ENCODE measurements at places on chromosomes 5 and 9.
A peak's percentile ranks its signal among the peaks of the same experiment; 100 is the strongest.

DNA sequence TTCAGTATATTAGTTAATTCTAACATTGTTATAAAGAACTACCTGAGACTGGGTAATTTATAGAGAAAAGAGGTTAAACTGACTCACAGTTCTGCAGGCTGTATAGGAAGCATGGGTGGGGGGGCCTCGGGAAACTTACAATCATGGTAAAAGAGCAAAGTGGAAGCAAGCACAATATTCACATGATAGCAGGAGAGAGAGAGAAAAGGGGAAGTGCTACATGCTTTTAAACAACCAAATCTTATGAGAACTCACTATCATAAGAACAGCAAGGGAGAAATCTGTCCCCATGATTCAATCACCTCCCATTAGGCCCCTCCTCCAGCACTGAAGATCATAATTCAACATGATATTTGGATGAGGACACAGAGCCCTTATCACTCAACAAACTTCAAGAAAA lies 324.9 kb downstream of the ZNF608 start:
- DNase-seq = no peak

DNA sequence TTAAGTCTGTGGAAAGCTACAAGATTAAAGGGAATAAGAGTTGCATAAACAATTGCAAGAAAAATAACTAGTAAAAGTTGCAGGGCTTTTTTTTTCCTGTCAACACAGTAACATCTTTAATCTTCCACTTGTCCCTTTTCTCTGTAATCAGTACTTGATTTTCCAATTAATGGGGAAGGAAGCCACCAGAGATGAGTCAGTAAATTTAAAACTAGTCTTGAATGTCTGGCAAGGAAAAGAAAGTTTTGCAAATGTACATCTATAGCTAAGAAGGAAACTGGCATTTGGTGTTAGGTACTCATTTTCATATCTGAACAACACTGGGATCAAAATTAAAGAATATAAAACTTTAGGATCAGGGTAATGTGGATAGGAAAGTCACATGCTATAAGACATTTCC lies 17.1 kb downstream of the DAP start:
- no peak for DNase-seq

- DNase-seq = no peak
Observed at GRCh38 chr5:98443881-98444280, 329.6 kb upstream of the RGMB start.

DNA sequence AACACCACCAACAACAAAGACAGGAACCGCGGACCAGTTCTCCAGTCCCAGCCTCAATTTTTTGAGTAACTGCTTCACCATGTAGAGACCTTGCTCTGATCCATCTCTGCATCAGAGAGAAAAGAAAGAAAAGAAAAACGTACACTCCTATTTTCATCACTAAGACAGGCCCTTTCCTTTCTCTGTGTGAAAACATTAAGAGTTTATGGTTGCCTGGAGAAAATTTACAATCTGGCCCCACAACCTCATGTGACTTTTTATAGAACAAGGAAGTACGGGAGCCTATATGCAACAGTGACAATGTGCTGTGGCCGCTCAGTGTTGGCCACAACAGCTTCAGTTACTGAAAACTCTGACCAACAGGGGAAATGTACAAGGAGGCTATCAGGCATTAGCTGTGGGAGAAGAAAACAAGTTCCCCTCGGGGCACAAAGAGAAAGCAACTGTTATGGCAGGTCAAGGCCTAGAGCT lies 272.9 kb upstream of the PTGER4 start:
- no peak for DNase-seq

DNA sequence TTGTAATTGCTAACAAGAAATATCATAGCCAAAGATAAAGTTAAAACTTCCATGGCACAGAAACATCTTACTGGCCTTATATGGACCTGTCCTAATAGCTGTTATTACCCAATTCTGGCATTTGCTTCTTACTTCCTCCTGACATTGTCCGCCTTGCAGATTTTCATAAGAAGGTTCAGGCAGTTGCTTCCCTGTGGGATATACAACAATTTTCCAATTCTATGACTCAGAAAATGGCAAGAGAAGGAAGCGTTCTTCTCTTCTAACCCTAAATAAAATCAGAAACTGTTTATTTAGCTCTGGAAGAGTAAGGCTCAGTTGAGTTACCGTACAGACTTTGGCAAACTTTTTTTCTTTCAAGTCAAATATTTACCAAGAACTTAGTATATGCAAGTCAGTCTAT lies 1.7 kb downstream of the PRKAA1 start:
- DNase-seq = peak; percentile 53

- DNase-seq = no peak
Observed at GRCh38 chr9:109383356-109383755, 62.5 kb upstream of the EPB41L4B start.

- DNase-seq = no peak
Observed at GRCh38 chr9:77877976-77878375, 153.6 kb downstream of the GNAQ start.

DNA sequence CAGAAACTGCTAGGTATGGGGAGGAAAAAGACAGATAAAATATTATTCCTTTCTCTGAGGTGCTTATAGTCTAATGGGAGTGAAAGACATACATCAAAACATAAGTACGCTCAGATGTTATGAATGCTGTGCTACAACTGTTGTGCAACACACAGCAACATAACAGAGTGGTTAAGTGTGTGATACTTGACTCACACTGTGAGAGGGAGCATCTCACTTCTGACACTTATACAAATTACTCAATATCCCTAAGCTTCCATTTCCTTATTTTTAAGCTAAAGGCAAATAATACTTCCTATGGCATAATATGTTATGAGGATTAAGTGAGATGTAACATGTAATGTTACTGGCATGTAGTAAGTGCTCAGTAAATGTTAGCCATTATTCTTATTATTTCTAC lies 110.6 kb upstream of the FER start:
- DNase-seq = no peak

- no peak for DNase-seq
Observed at GRCh38 chr5:137584262-137584661, 85.1 kb upstream of the SPOCK1 start.

DNA sequence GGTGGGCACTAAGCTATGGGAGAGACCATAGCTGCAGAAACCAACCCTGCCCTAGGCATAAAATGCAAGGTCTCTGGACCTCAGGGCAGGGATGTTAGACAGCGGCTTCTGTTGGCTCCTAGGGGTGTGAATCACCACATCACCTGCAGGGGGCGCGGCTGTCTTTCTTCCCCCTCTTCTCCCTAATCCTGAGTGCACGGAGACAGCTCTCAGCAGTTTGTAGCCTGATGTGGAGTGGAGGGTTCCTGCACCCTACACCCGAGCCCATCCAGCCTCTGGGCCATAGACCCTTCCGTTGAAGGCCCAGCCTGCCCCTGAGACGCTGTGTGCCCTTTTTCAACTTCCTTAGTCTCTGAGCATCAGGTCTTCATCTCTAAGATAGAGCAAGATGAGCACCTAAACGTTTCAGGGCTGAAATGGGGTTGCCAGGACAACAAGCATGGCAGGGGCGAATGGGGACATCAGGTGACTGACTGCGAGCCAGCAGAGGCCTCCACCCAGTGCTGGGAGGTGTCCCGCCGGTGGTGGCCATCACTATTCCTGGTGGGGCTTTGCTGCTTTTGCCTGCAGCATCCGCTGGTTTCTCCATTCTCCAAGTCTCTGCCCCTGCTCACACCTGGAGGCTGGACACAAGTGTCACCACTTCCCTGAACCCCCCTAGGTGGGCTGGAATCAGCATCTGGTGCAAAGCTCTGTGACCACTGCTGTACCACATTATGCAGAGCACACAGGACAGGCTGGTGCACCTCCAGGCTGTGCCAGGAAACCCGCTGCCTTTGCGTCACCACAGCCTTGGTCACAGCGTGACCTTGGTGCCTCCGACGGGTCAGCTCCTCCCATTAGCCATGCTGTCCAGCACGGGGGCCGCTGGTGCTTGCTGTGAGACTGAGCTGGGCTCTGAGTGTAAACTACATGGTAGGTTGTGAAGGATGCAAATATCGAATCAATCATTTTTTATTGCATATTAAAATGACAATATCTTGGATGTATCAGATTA lies 2.5 kb upstream of the SEC16A start:
- DNase-seq = peak; percentile 12

- DNase-seq = peak; percentile 42
Observed at GRCh38 chr9:33158843-33159776, 8.0 kb downstream of the B4GALT1 start.

DNA sequence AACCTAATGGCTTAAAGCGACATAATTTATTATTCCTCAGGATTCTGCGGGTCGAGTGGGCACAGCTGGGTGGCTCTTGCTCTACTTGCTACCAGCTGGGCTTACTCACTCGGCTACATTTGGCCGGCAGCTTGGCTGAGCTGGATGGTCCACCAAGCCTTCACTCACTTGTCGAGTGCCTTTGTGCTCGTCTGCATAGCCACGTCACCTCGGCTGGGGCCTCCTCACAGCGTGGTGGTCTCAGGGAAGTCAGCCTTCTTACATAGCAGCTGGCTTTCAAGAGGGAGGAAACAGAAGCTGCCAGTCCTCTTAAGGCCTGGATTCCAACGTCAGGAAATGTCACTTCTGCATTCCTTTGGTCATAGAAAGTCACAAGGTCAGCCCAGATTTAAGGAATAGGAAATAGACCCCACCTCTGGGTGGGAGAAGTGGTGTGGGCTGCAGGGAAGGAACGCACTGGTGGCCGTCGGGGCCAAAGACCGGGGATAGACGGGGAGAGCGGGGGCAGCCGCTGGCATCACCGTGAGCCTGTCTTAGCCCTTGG lies 75.1 kb upstream of the RUFY1 start:
- no peak for DNase-seq

DNA sequence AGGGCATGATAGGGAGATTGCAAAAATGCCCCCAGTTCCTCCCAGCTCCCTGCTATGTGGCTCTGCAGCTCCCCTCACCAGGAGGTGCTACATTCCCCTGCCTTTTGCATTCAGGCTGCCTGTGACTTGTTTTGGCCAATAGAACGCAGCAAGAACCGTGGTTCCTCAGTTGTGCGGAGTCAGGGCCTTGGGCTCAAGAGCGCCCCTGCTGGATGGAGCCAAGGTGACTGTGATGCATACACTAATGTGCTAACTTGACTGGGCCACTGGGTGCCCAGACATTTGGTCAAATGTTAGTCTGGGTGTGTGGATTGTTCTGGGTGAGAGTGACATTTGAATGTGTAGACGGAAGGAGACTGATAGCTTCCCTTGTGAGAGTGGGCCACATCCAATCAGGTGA lies 123.3 kb upstream of the MVB12B start:
- DNase-seq = no peak

DNA sequence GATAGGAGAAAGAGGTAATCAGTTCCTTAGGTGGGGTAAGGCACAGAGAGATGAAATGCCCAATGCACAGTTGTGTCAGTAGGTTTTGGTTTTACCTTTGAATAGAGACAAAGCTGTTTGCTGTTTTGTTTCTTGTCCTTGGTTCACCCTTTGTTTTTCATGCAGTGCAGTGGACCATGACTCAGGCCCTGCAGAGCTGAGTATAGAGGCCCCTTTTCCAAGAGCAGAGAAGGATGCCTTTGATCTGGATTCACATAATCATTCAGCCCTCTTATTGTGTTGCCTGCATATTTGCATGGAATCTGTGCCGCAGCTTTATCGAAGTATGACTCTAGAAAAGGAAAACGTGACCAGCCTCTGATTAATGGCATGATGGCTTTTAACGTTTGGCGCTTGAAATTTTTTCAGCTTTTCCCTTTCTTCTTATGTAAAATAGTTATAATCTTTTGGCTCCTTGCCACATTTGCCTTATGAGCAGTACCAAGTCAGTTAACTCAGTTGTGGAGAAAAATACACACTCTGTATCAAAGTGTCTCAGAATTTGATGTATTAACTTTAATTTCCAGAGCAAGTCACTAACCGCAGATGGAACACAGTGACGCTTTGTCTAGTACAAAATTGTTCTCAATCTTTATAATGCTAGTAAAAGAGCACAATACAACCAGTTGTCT lies 197.6 kb downstream of the KDM4C start:
- no peak for DNase-seq

GRCh38 chr9:16058131-16058549 lies 505.3 kb downstream of the CCDC171 start:
- no peak for DNase-seq

DNA sequence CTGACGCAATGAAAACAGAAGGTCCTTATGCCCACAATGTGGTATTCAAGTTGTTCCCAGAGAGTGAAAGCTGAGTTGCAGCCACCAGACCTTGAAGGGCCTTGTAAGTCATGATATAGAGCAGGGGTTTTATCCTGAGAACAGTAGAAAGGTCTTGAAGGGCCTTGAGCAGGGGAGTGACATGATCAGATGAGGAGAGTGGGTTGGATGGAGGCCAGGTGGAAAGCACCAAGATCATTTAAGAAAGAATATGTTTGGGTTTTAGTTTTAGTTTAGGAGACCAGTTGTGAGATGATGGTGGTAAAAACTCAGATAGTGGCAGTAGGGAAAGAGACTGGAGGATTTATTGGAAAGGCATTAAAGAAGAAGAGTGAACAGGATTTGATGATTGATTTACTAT lies 5.9 kb downstream of the ITGA2 start:
- no peak for DNase-seq

- DNase-seq = no peak
Observed at GRCh38 chr5:124729720-124730359, 16.6 kb downstream of the ZNF608 start.

GRCh38 chr9:78707080-78707479 lies 410.2 kb downstream of the PSAT1 start:
- no peak for DNase-seq

GRCh38 chr9:4547016-4547415 lies 56.7 kb downstream of the SLC1A1 start:
- DNase-seq = no peak

DNA sequence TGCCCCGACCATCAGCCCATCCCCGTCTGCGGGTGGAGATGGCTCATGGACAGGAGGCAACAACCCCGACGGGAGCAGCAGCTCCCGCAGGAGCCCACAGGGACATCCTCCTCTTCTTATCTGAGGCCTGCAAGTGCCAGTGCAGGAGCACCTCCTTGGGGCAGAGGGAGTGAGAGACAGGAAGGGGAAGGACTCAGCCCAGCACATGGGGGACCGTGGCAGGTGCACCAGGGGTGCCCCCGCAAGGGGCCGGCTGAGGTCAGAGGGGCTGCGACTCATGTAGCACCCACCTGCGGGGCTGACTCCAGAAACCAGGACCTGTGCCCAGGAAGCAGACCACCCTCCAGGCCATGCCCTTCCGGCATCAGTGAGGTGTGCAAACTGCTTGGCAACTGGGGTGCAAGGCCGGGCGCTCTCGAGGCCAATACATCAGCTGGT lies 259.8 kb upstream of the ADAMTS16 start:
- no peak for DNase-seq

- DNase-seq = no peak
Observed at GRCh38 chr9:133619791-133620190, 10.6 kb upstream of the FAM163B start.

DNA sequence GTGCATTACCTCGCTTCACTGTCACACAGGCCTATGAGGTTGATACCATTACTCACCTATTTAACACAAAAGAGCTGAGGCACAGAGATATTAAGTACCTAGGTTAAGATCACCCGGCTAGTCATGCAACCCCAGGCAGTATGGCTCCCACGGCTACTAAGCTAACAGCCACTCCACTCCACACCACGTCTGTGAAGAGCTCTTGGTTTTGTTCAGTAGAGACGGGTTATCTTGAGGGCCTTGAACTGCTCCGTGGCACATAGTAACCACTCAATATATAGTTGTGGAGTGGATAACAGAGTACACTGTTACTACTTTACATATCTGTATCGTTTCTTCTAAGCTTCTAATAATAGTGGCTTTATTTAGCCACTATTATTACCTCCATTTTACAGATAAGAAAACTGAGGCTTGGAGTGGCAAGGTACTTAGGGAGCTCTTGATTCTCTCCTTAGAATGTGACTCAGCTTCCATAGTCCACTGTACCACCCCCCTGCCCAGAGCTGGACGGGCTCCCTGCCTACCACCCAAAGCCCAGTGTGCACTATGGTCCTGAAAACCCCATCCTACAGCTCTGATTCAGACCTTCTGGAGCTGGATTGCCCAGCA lies 1.0 kb upstream of the CORO2A start:
- no peak for DNase-seq
